Putamen (tissue), 1 donor: ENCODE measurements at places on chromosomes 6 and 20.
A peak's percentile ranks its signal among the peaks of the same experiment; 100 is the strongest.

- DNase-seq = no peak
Measured at GRCh38 chr6:76510489-76510888, 438.0 kb upstream of the IMPG1 start.

DNA sequence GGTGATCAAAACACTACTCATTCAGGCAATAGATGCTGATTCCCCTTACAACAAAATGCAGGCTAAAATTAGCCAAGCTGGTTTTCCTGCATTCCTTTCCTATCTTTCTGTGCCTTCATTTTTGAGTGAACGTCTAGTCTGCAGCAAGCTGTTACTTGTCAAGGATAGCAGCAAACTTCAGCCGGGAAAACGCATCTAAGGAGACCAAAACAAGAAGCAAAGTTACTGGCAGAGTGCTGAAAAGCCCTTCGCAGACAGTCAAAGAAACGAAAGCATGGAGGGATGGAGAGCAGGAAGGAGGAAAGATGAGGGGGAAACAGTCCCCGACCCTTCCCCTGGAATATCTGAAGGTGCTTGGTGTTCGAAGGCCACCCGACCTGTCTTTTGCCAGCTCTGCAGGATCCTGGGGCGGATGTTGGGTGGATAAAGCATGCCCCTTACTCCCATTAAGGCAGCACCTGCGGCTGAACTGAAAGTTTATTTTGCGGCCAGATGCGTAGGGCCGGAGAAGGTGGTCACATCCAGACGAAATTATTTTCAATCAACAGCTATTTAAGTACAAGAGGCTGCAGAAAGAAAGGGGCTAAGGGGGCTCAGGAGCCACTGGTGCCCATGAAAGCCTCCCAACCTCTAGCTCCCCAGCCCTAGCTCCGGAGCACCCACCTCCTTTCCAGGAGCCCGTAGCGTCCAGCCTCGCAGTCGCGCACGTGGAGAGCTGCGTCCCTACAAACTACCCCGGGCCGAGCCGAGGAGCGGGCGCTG is 538 bp downstream of the FERMT1 start:
- DNase-seq = no peak

GRCh38 chr6:3844097-3844463 is 5.1 kb upstream of the FAM50B start:
- no peak for DNase-seq

- DNase-seq = no peak
Measured at GRCh38 chr20:52434453-52434852, 242.9 kb upstream of the ZFP64 start.

GRCh38 chr6:143652841-143653331 is 24.9 kb upstream of the PHACTR2 start:
- DNase-seq = no peak

- DNase-seq = peak; percentile 26
Measured at GRCh38 chr6:145561095-145562072, 173.9 kb downstream of the EPM2A start.
